ENCODE measurements at places on chromosomes 11 and 22. TPM values are rescaled to one million over a fixed set of nuclear protein-coding genes. Genes with fewer than 3 reads are reported as not detected.

PRG2 gene
- 0.35 TPM for total RNA-seq

TMEM191B gene
- total RNA-seq: not detected

ENDOD1 gene
- 34.3 TPM for total RNA-seq

TEX12 gene
- total RNA-seq: not detected

OR10G7 gene
- not detected for total RNA-seq

SLC16A8 gene
- not detected for total RNA-seq

BTBD18 gene
- not detected for total RNA-seq

TUBA8 gene
- total RNA-seq: 1.7 TPM

CBLIF gene
- not detected for total RNA-seq

P2RX6 gene
- total RNA-seq: not detected

HTR3B gene
- not detected for total RNA-seq

HTATIP2 gene
- 48.3 TPM for total RNA-seq

FOXR1 gene
- not detected for total RNA-seq

GRIA4 gene
- not detected for total RNA-seq

FXYD6 gene
- total RNA-seq: not detected

ZBTB16 gene
- 3.8 TPM for total RNA-seq

UCP3 gene
- total RNA-seq: 2.9 TPM

GDPD4 gene
- total RNA-seq: not detected

DEUP1 gene
- total RNA-seq: not detected

OR4A16 gene
- not detected for total RNA-seq

APOL1 gene
- total RNA-seq: 37.3 TPM

SAA4 gene
- not detected for total RNA-seq

TTC36 gene
- 0.65 TPM for total RNA-seq

TMPRSS4 gene
- total RNA-seq: not detected

PARVA gene
- total RNA-seq: not detected

OR6T1 gene
- total RNA-seq: not detected

MMP1 gene
- not detected for total RNA-seq

NLRP14 gene
- 0.21 TPM for total RNA-seq

FXYD2 gene
- total RNA-seq: 1.9 TPM

C11orf42 gene
- total RNA-seq: not detected

NXPE1 gene
- total RNA-seq: not detected

TPBGL gene
- 0.19 TPM for total RNA-seq

PYGM gene
- total RNA-seq: 3.1 TPM

ZDHHC24 gene
- 12.2 TPM for total RNA-seq

POGLUT3 gene
- total RNA-seq: 8.1 TPM

Measured in activated CD4-positive, alpha-beta T cell treated with anti-CD3 and anti-CD28 coated beads, Interleukin-2, amount 10 ng/mL, durations not matched to agents 24 days and 14 days (primary cell).